Calu3 (cell line): ENCODE measurements at places on chromosomes 7 and 10.
A peak's percentile ranks its signal among the peaks of the same experiment; 100 is the strongest.

- DNase-seq = no peak
These were observed 18.0 kb upstream of the TBXAS1 start for GRCh38 chr7:139811066-139811465.

- DNase-seq = no peak
These were observed 576.6 kb upstream of the SORCS1 start for GRCh38 chr10:107740962-107741690.

GRCh38 chr10:116809483-116810119, 39.7 kb upstream of the ENO4 start:
- peak; percentile 55 for DNase-seq

DNA sequence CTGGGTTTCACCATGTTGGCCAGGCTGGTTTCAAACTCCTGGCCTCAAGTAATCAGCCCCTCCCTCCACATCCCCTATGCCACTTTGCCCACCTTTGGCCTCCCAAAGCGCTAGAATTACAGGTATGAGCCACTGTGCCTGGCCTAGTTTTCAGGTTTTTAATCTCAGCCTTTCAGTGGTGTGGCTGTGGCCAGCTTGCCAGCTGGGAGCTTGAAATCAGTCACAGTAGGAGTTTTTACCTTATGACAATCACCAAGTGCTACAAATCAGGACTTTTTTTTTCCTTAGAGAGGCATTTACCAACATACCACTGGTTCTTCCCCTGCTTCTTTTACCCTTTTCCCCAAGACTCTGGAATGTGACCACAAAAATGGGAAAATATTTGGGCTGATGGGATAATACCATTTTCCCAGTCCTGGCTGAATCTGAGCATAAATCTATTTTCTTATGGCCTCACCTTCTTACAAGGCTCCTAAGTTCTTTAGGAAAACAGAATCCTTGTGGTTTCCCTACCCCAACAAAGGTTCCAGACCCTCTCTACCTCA, 6.2 kb downstream of the STEAP4 start:
- no peak for DNase-seq

DNA sequence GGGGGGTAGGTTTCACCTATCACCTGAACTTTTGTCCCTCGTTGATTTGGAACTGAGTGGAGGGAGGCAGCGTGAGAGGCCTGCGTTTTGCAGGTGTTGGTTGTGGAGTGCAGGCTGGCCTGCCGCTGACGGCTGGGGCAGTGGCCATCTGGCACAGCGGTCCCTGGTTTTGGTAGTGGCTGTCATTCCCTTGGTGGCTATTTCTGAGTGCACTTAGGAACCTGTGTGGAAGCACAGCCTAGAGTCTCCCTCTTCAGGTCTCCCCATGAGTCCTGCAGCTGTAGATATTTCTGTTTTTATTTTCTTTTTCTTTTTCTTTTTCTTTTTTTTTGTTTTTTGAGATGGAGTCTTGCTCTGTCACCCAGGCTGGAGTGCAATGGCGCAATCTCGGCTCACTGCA, 129.2 kb downstream of the CUL2 start:
- DNase-seq = no peak

GRCh38 chr10:38143587-38143986, 49.5 kb downstream of the ZNF37A start:
- DNase-seq = no peak

- no peak for DNase-seq
These were observed 453.4 kb upstream of the CELF2 start for GRCh38 chr10:10564081-10564794.

DNA sequence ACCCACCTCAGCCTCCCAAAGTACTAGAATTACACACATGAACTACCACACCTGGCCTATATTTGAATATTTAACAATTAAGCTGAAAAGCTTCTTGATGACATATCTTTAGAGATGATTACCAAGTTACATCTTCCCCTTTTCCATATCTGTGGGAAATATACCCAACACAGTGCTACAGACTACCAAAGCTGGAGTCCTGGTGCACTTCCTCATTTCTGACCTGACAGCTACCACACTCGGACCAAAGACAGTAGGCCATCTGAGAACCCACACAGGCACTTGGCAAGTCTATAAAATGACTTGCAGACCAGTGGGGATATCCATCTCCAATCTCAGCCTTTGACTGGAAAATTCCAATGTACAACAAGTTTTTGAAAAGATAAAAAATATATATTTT, 270.4 kb upstream of the KLF14 start:
- no peak for DNase-seq

GRCh38 chr10:95268438-95268837, 22.4 kb downstream of the PDLIM1 start:
- DNase-seq = peak; percentile 18

GRCh38 chr10:131880016-131880590, 20.7 kb upstream of the PPP2R2D start:
- DNase-seq = no peak

- peak; percentile 72 for DNase-seq
These were observed 50.9 kb downstream of the AASS start for GRCh38 chr7:122092964-122093797.

GRCh38 chr7:140144821-140145220, 32.0 kb downstream of the KDM7A start:
- DNase-seq = no peak

- no peak for DNase-seq
These were observed 83.6 kb upstream of the MKI67 start for GRCh38 chr10:128209862-128210214.

DNA sequence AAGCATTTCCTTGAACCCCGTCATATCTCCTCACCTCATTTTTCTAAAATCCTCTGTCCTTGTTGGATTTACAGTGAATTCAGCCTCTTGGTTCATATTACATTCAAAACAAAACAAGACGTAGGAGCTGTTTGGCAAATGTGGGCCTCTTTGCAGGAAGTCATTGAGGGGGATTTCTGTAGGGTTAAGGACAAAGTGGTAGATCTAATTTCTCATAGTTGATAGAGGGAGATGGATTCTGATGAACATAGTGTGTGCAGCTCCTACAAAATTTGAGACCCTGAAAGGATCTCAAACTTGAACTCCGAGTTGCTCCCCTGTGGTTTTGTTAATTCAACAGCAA, 682 bp downstream of the TBXAS1 start:
- no peak for DNase-seq
